ENCODE measurements at places on chromosomes 11 and 22.
A peak's percentile ranks its signal among the peaks of the same experiment; 100 is the strongest.

GRCh38 chr22:43174941-43175531, 11.9 kb downstream of the TTLL12 start:
- H3K27me3 ChIP-seq: no peaks in the 10 kb centered on the region
- no peak overlapping the region for H3K4me3 ChIP-seq
- no peak overlapping the region for H3K27ac ChIP-seq
- H3K4me1 ChIP-seq: no peaks in the 10 kb centered on the region

- H3K4me1 ChIP-seq: no peaks in the 10 kb centered on the region
- no peak overlapping the region for H3K4me3 ChIP-seq
- no peak for DNase-seq
- H3K36me3 ChIP-seq: no peaks in the 10 kb centered on the region
Observed at GRCh38 chr11:30310623-30311022, 12.3 kb upstream of the ARL14EP start.

DNA sequence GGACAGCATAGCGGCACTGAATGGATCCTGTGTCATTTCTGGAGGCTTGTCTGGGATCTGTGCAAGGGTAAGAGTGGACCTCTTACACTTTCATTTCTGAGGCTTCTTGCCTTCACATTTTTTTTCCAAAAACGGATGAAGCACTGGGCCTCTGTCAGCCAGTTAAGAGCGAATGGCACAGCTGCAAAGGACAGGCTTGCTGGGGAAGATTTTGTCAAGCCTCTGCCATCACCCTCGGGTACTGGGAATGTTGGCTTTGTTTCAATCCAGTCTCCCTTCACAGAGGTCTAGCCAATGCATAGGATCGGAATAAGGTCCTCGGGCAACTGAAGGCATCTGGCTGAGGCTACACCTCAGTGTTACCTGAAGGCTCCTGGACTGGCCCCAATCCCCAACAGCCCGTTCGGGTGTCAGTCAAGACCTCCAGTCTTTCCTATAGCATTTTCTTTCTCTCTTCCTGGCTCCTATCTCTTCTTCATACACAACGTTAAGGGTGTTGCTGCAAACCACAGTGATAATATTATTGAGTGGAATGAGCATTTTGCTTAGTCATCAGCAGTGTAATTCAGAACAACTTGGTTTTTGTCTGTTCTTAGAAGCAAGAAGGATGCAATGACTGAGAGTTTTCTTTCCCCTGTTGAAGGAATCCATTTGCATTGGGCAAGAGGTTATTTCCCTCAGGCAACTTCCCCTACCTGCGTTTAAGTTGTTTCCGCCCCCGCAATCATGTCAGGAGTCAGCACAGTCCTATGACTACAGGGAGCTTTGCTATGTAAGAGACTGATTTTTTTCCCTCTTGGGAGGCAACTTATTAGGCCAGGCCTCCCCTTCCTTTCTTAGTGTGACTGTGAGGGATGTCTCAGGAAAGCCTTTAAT, 22.8 kb downstream of the NPAT start:
- H3K36me3 ChIP-seq: peaks cover 60% of the 10 kb centered on the region
- H3K27me3 ChIP-seq: no peaks in the 10 kb centered on the region
- H3K4me3 ChIP-seq: no peak overlapping the region
- peaks cover 84% of the 10 kb centered on the region for H3K4me1 ChIP-seq

DNA sequence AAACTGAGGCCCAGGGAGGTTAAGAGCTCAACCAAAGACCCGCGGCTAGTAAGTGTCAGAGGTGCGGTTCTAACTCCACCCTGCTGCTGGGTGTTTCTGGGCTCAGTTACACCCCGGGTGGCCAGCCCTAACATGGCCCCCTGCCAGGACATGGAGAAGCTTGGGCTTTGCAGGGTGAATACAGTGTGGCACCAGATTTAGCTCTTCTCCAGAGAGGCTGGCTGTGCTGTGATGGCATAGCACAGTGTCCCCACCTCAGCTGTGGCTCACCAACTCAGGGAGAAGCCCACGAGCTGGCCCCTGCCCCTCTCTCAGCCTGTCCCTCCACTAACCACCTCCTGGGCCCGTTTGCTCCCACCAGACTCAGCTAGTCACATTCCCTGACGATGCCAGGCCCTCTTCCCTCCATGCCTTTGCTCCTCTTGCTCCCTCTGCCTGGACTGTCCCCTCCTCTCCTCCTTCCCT, 7.0 kb downstream of the UCP3 start:
- no peak overlapping the region for H3K4me3 ChIP-seq
- H3K4me1 ChIP-seq: peaks cover 72% of the 10 kb centered on the region
- peak overlapping the region; percentile 50 for H3K27ac ChIP-seq
- no peak for DNase-seq
- peaks cover 4% of the 10 kb centered on the region for H3K36me3 ChIP-seq
- H3K27me3 ChIP-seq: no peaks in the 10 kb centered on the region

GRCh38 chr22:16563555-16564520, 28.8 kb downstream of the CCT8L2 start:
- DNase-seq: no peak
- H3K36me3 ChIP-seq: no peaks in the 10 kb centered on the region
- no peak overlapping the region for H3K4me3 ChIP-seq
- no peak overlapping the region for H3K27ac ChIP-seq
- no peaks in the 10 kb centered on the region for H3K4me1 ChIP-seq

DNA sequence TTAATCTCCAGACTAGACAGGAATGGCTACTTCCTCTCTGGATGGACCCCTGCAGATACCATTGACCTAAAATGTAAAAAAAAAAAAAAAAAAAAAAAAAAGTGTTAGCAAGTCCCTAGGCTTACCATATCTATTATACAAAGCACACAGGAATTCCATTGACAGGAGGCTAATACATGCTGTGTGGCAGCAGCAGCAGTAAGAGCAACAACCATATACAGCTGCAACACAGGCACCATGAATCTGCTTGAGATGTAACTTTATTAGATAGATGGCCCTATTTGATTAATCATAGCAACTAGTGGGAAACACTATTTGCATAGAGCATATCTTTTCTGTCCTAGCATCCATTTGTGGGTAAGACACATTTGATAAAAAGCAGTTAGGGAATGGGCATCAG, 1447.1 kb downstream of the FAM181B start:
- H3K27ac ChIP-seq: no peak overlapping the region
- H3K4me1 ChIP-seq: no peaks in the 10 kb centered on the region
- DNase-seq: no peak
- H3K4me3 ChIP-seq: no peak overlapping the region
- no peaks in the 10 kb centered on the region for H3K36me3 ChIP-seq
- H3K27me3 ChIP-seq: no peaks in the 10 kb centered on the region

GRCh38 chr11:116929414-116930090, 92.1 kb upstream of the APOA1 start:
- peaks cover 89% of the 10 kb centered on the region for H3K4me1 ChIP-seq
- H3K36me3 ChIP-seq: peaks cover 27% of the 10 kb centered on the region
- H3K27ac ChIP-seq: peak overlapping the region; percentile 81
- no peaks in the 10 kb centered on the region for H3K27me3 ChIP-seq

GRCh38 chr11:46674463-46675287, 25.7 kb downstream of the ARHGAP1 start:
- H3K27me3 ChIP-seq: no peaks in the 10 kb centered on the region
- no peak for DNase-seq
- H3K4me1 ChIP-seq: peaks cover 58% of the 10 kb centered on the region
- H3K27ac ChIP-seq: peak overlapping the region; percentile 18
- H3K36me3 ChIP-seq: peaks cover 12% of the 10 kb centered on the region

DNA sequence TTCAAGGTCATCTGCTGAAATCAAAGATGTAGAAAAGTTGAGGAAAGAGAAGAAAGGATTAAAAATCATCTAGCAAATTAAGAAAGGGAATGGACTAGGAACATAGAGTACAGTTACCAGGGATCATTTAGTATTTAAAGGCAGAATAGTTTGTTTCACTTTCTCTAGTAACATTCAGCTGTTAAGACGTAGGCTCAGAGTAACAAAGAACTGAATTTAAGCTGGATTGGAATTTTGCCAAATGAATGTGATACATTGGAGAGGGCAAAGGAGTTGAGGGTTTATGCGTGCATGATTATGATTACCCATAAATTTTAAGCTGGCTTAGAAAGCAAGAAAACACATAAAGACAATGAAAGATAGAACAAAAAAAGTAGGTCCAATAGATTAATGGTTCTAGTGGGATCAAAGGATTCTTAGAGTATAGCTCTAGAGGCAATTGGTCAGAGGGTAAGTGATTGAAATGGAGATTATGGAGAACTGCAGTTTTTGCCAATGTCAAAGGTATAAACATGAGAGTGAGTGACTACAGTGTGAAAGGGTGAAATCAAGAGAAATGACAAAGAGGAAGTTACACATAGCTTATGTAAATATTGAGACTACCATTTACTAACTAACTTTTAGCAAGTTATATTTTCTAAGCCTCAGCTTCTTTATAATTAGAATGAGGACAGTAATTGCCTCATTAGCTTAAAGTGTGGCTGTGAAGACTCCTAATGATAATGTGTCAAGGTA, 190.0 kb downstream of the GRIA4 start:
- no peaks in the 10 kb centered on the region for H3K27me3 ChIP-seq
- H3K4me1 ChIP-seq: no peaks in the 10 kb centered on the region
- H3K4me3 ChIP-seq: no peak overlapping the region
- no peak overlapping the region for H3K27ac ChIP-seq

DNA sequence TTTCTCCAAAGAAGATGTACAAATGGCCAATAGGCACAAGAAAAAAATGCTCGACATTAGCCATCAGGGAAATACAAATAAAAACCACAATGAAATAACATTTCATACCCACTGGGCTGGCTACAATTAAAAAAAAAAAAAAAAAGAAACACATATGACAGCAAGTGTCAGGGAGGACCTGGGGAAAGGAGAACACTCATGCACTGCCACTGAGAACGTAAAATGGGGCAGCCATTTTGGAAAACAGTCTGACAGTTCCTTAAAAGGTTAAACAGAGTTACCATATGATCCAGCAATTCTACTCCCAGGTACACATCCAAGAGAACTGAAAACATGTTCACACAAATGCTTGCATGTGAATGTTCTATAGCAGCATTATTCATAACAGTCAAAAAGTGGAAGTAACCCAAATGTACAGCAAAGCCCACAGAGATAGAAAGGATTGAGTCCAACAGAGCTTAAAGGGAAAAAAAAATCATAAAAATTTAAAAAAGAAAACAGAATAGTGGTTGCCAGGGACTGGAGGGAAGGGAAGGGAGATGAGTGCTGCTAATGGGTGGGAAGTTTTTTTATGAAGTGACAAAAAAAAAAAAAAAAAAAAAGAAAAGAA, 48.4 kb upstream of the CYP2D6 start:
- no peaks in the 10 kb centered on the region for H3K27me3 ChIP-seq
- H3K4me3 ChIP-seq: no peak overlapping the region
- peaks cover 26% of the 10 kb centered on the region for H3K36me3 ChIP-seq
- no peak overlapping the region for H3K27ac ChIP-seq
- no peak for DNase-seq

DNA sequence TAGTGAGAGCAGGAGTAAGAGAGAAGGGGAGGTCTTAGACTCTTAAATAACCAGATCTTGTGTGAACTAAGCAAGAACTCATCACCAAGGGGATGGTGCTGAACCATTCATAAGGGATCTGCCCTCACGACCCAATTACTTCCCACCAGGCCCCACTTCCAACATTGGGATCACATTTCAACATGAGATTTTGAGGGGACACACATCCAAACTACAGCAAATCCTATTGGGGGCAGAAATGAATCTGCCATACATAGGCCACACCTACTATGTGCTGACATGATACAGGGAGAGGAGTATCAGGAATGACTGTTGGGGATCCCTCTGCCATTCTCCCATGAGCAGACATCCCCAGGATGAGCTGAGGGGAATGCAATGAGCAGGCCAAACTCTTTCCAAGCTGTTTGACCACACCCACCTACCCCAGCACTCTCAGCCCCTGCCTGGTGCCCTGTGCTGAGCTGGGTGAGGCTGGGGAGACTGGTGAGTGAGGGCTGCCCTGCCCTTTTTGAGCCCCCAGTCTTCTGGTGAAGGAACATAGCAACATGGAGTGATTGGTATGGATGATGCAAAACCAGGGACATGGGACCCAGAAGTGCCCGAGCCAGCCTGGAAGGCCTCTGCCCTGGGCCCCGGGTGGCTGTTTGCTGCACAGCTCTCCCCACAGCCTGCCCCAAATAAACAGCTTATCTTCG, 1.2 kb upstream of the GTSE1 start:
- H3K4me1 ChIP-seq: peaks cover 38% of the 10 kb centered on the region
- no peak for DNase-seq
- H3K27me3 ChIP-seq: peaks cover 3% of the 10 kb centered on the region

GRCh38 chr11:12234221-12234620, 123.8 kb downstream of the MICAL2 start:
- H3K27me3 ChIP-seq: no peaks in the 10 kb centered on the region
- peak overlapping the region; percentile 89 for H3K27ac ChIP-seq
- peaks cover 40% of the 10 kb centered on the region for H3K4me1 ChIP-seq

DNA sequence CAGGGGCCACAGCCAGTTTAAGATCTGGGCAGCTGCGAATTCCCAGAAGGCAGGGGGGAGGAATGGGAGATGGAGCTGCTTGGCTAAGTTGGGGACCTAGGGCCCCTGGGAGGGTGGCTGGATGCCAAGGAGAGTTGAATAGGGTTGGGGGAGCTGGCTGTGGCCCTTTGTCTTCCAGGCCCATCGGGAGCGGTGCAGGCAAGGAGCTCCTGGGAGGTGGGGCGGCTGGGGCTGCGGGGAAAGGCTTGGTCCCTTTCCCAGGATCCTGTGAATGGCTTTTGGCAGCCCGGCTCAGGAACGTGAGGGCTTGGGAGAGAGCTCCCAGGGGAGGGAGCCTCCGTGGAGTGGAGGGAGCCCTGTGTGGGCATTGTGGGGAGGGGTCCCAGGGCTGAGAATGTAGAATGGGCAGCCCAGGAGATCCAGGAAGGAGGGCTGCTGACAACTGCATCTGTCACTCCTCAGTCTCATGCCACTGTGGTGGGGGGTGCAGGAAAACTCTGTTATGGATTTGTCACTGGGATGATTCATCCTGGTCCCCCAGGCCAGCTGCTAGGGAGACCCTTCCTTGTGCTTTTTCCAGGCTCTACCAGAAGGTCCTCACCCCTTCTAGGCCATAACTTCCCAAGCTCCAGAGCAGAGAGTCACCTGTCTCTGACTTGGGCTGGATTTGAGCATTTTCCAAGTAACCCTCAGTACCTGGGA, 6.0 kb downstream of the FREY1 start:
- H3K27ac ChIP-seq: no peak overlapping the region
- DNase-seq: no peak
- peak overlapping the region; percentile 43 for H3K4me3 ChIP-seq
- H3K4me1 ChIP-seq: peaks cover 5% of the 10 kb centered on the region

GRCh38 chr22:16915701-16916100, 90.5 kb upstream of the XKR3 start:
- H3K4me1 ChIP-seq: no peaks in the 10 kb centered on the region
- H3K4me3 ChIP-seq: no peak overlapping the region
- H3K27ac ChIP-seq: no peak overlapping the region
- H3K36me3 ChIP-seq: no peaks in the 10 kb centered on the region

GRCh38 chr11:85829172-85829571, 18.2 kb upstream of the SYTL2 start:
- H3K27ac ChIP-seq: no peak overlapping the region
- no peaks in the 10 kb centered on the region for H3K27me3 ChIP-seq
- no peak for DNase-seq
- no peaks in the 10 kb centered on the region for H3K36me3 ChIP-seq
- peak overlapping the region; percentile 4 for H3K4me3 ChIP-seq

- no peaks in the 10 kb centered on the region for H3K36me3 ChIP-seq
- H3K27me3 ChIP-seq: peaks cover 49% of the 10 kb centered on the region
- no peak for DNase-seq
- no peak overlapping the region for H3K27ac ChIP-seq
Observed at GRCh38 chr11:34567733-34568132, 53.2 kb upstream of the EHF start.

GRCh38 chr11:78549624-78550409, 24.8 kb downstream of the NARS2 start:
- DNase-seq: no peak
- no peak overlapping the region for H3K4me3 ChIP-seq
- H3K27ac ChIP-seq: no peak overlapping the region
- no peaks in the 10 kb centered on the region for H3K27me3 ChIP-seq

GRCh38 chr11:59674291-59674690, 5.5 kb upstream of the PATL1 start:
- no peak overlapping the region for H3K4me3 ChIP-seq
- H3K27me3 ChIP-seq: peaks cover 4% of the 10 kb centered on the region
- H3K36me3 ChIP-seq: no peaks in the 10 kb centered on the region
- peaks cover 25% of the 10 kb centered on the region for H3K4me1 ChIP-seq
- DNase-seq: no peak

All from activated naive CD8-positive, alpha-beta T cell treated with anti-CD3 and anti-CD28 coated beads, Interleukin-2, amount 50 U/mL, for 24 hours (primary cell).